Ascending aorta (tissue), 2 donors: ENCODE measurements at places on chromosomes 2 and 18.

- no peak for DNase-seq
These were observed 3.1 kb downstream of the IL36RN start for GRCh38 chr2:113061896-113062770.

DNA sequence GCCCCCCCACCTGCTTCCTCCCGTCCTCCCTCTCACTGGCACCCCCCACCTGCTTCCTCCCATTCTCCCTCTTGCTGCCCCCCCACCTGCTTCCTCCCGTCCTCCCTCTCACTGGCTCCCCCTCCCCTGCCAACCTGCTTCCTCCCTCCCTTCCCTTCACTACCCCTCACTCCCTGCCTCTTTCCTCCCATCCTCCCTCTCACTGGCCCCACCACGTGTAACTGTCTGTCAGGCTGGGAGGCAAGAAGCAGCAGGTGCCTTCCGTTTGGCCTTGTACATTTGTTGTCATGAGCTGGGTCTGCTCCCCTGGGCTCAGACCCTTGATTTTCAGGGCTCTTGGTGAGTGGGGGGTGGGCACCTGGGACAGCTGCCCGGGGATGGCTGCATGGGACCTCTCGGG lies 19.1 kb downstream of the RTP5 start:
- DNase-seq, result no peak

GRCh38 chr2:240786355-240786841 lies 33.6 kb downstream of the KIF1A start:
- no peak for DNase-seq

- DNase-seq, result no peak
These were observed 30.7 kb upstream of the MARCO start for GRCh38 chr2:118911166-118911856.

- DNase-seq, result no peak
These were observed 30.0 kb downstream of the ADCYAP1 start for GRCh38 chr18:934518-935133.

- DNase-seq, result peak; percentile 89
These were observed 954 bp upstream of the CTDSP1 start for GRCh38 chr2:218398437-218399390.

- DNase-seq, result no peak
These were observed 479 bp downstream of the RAB11FIP5 start for GRCh38 chr2:73112026-73112912.

- no peak for DNase-seq
These were observed 128.5 kb downstream of the CALCRL start for GRCh38 chr2:187319441-187320108.

DNA sequence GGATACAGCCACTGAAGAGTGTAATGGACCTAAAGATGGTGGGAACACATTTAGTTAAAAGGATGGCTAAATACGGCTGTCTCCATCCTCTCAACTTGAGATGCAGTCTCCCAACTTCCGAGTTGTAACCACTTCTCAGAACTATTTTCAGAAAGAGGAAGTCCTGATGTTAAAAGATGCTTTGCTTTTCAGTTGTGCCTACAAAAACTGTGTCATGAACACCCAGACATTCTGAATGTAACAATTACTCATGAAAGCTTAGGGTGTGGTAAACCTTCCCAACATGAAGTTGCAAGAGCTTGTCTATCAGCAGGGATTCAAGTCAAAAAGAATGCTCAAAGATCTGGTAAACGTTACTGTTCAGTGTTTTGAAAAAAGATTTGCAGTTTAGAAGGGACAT lies 147.9 kb downstream of the DOCK10 start:
- no peak for DNase-seq

DNA sequence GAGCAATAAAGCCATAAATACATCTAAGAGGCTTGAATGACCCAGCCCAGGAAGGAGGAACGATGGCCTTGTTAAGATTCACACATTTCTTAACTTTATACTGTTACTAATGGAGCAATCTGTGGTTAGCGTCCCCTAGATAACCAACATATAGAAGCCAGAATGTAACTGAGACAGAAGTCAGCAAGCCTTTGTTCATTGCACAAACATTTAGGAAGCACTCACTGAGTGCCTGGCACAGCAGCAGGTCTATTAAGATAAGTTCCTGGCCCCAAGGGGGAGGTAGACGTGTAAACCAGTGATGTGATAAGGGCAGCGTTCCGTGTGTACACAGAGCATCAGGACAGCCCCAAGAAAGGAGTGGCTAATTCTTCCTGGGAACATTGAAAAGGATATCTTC lies 63.6 kb upstream of the ATL2 start:
- no peak for DNase-seq

- DNase-seq, result no peak
These were observed 1.6 kb downstream of the LGALSL start for GRCh38 chr2:64455545-64455944.

GRCh38 chr2:236861944-236862343 lies 223.7 kb upstream of the COPS8 start:
- peak; percentile 2 for DNase-seq

DNA sequence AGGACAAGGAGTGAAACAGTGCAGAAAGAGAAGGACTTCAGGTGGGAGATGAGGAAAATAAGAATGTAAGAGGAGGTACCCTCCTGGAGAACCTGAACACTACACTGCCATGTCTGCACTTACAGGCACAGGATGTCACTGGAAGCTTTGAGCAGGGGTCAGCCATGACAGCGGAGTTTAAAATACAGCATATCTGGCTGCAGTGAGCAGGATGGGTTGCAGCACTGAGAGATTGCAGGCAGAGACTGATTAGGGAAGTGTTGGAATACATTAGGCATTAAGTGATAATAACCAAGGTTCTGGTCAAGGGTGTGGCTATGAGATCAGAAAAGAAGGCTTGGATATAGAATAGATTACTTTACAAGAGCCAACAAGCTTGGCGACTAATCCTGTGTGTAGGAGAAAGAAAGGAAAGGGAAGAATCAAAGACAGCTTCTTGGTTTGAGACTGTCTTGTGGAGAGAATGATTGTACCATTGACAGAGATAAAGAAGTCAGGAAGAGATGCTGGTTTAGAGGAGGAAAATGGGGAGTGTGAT lies 171.1 kb upstream of the RBMS1 start:
- no peak for DNase-seq

- DNase-seq, result no peak
These were observed 10.4 kb downstream of the ARHGAP25 start for GRCh38 chr2:68745006-68745405.

DNA sequence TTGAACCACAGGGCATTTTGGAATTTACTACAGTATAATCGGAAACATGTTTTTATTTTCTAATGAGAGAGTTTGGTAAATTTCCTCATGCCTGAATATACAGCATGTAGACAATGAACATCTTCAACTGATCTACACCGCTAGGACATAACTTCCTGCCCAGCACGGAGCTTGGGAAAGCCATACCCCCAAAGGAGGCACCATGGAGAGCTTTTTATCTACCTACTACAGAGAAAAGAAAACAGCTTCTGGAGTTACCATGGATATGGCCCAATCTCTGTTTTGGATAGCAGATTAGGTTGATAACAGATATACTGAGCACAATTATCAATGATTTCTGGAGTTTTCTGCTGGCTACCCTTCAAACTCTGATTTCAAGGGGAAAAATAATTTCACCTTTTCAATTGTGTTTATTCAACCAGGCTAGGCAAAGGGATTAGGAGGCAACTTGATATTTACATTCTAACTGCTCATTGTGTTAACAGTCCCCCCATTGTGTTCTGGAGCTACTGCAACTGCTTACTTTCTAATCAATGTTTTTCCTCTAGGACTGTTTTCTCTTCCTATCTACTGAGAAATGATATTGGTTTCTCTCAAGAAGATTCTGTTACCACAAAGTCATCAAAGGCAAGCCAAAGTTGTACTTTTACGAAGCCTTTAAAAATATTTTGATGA lies 123.0 kb upstream of the ARHGAP28 start:
- DNase-seq, result no peak

DNA sequence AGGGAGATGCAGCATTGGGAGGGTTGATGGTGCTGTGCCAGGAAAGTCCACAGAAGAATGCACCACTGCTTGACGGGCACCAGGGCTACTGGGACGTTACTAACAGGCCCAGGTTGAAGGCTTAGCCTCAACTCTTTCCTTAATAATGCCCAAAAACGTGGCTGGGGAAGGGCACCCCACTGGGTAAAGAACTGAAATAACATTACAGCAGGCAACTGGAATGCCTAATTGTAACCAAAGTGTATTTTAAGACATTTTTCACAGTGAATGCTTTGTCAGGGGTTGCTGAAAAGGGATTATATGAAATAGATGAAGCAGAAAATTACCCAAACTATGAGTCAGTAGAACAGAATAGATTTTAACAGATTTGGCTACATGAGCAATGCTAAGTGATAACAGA lies 191.3 kb downstream of the CMPK2 start:
- DNase-seq, result no peak

- no peak for DNase-seq
These were observed 278.4 kb downstream of the TMX3 start for GRCh38 chr18:68436485-68436884.

- DNase-seq, result no peak
These were observed 777.6 kb upstream of the SOX11 start for GRCh38 chr2:4914551-4914950.

DNA sequence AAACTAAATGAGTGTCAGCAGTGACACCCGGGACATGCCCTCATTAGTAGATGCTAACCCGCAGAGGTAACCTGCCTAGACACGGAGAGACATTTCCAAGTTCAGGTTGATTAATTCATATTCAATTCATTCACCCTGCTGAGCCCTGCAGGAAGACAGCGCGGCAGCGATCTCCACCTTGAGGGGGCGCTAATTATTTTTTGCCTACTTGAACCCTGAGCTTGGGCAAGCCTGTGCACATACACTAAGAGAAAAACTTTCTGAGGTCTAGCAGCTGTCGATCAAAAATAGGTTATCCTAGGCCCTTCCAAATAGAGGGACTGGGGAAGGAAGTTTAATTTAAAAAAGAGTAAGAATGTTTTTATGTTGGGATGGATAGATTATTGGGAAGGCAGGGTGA lies 1.3 kb upstream of the LYPD6 start:
- DNase-seq, result no peak

DNA sequence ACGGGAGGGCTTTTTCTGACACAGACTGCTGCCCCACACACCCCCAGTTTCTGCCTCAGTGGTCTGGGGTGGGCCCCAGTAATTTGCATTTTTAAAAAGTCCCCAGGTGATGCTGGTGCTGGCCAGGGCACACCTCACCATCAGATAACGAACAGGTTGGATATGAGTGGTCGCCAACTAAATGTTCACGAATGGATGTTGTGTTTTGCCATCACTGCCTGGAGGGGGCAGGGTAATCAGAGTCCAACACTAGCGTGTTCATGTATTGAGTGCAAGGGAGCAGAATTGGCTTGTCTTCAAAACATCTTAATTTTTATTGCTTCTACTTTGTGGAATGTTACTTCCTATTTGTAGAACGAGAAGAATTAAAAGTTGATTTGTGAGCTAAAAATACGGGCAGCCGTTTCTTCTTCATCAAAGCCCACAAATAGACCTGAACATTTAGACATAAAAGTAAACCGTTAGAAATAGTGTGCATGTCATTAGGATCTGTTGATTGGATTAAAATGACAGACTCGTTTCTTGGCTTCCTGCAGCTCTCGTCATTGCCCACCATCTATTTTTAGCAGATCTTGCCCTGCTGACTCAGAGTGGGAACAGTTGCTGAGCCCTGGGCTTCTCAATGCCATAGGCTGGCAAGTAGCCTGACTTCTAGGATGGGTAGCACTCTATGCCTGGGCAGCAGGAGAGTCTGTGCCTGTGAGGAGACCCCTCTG lies 45.2 kb downstream of the NCK2 start:
- peak; percentile 47 for DNase-seq

- no peak for DNase-seq
These were observed 154.2 kb upstream of the ID2 start for GRCh38 chr2:8527676-8528075.

DNA sequence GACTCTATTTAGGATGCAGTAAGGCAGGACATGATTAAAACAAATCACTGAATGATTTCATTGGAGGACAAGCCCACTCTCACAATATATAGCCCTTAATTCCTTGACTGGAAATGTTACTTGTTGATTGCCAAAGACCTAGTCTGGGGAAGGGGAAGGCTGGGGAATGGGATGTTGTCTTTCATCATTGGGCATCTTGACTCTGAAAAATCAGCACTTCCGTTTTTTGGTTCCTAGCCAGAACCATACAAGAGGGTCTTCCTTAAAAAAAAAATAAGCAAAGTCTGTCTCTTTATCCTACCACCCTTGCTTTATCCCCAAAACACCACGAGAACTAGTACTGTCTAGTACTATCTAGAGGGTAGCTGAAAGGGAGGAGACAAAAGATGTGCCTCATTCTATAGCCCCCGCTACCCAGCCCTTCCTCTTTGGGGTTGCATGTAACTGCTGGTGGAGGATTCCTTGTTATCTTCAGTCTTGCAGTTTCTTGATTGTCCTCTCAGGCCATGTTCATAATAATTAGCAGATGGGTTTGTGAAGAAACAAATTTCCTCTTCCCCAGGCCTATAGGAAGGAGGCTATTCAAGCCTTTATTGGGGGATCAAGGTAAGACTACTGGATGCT lies 55.8 kb downstream of the NEMP2 start:
- DNase-seq, result no peak

DNA sequence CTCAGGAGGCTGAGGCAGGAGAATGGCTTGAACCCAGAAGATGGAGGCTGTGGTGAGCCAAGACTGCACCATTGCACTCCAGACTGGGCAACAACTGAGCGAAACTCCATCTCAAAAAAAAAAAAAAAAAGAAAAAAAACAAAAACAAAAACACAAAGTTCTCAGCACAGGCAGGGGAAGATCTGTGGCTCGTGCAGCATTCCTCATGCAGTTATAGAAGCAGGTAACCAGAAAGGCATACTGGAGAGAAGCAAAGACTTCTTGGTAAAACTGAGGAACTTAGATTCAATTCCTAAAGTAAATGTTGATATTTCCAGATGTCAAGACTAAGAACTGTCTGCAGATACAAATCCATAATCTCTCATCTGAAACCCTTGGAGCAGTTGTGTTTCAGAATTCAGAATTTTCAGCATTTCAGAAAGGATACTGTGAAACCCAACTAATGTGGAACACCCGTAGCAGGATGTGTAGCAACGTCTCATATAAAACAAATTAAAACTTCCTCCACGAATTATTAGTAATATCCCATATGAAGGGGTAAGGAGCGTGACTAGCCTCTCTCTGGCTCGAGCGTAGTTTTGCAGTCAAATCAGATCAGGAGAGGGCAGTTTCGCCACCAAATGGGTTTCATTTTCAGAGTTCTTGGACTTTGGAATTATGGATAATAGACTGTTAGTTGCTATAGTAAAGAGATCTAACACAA lies 13.2 kb upstream of the SLC25A52 start:
- DNase-seq, result no peak

- DNase-seq, result no peak
These were observed 122.6 kb upstream of the SPRED2 start for GRCh38 chr2:65554765-65555591.

DNA sequence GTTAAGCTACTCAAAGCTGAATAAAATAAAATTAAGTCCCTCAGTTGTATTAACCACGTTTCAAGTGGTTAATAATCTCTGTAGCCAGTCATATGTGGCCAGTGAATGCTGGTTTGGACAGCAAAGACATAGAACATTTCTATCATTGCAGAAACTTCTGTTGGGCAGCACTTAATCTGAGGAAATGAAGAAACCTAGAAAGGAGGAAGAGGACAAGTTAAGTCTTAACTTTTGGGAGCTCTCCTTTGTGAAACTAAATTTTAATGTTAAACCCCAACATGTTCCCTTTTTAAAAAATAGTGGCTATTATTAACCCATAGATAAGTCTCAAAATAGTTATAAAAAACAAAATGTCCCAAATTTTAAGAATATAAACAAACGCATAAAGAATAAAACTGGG lies 421.3 kb downstream of the ARHGAP15 start:
- DNase-seq, result no peak

GRCh38 chr2:70143314-70144150 lies 47.3 kb downstream of the C2orf42 start:
- DNase-seq, result peak; percentile 75
